ENCODE measurements at places on chromosomes 12 and 14.

DNA sequence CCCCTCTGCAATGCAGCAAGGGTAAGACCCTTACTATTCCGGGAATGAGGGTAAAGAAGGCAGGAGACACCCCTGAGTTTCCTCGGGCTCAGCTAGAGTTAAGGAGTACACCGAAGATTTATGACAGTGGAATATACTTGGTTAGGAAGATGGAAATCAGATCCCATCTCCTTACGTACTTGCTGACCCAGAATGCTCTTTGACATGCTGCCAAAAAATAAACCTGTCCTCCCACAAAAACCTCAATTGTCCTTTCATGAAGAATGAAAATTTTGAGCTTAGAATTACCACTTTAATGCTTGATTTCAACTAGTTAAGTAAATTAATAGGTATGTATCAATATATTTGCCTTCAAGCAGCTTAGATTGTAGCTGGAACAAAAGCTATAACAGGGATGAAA, 99.5 kb downstream of the PRIMA1 start:
- no peak for DNase-seq

GRCh38 chr12:6391013-6391412, 7.1 kb downstream of the LTBR start:
- DNase-seq, result no peak

DNA sequence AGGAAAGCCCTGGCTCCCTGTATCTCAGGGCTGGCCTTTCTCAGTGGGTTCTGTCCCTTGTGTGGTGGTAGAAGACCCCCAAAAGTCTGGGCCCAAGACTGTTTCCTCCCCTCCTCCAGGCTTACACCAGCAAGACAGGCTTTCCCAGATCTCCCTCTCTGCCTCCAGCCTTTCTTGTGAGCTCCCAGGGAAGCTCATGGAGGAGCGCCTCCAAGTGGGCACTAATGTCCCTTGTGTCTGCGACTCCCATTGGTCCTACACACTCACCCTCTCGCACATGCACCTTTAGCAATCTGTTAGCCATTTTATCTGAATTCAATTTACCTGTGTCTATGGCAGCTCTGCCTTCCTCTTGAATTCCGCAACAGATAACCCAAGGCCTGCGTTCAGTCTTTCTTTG, 251.1 kb upstream of the CAND1 start:
- DNase-seq, result no peak

- no peak for DNase-seq
Observed at GRCh38 chr12:75007133-75007532, 202.5 kb downstream of the KCNC2 start.

GRCh38 chr12:39617887-39618286, 1.7 kb downstream of the ABCD2 start:
- DNase-seq, result no peak

DNA sequence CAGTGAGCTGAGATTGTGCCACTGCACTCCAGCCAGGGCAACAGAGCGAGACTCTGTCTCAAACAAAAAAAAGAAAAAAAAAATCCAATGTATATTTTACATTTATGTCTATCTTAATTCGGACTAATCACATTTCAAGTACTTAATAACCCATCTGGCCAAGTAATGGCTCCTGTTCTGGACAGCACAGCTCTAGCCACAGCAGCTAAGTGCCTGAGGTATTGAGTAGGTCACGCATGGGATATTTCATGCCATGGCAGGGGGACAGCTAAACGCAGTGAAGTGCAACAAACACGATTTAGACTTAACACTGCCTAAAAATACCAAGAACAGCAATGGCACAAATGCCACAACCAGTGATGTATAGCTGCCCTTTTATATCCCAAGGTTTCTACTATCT, 8.0 kb downstream of the BAZ1A start:
- DNase-seq, result no peak

- DNase-seq, result no peak
Observed at GRCh38 chr12:46723629-46724419, 102.0 kb downstream of the SLC38A4 start.

- DNase-seq, result no peak
Observed at GRCh38 chr12:121811434-121812319, 7.9 kb downstream of the SETD1B start.

DNA sequence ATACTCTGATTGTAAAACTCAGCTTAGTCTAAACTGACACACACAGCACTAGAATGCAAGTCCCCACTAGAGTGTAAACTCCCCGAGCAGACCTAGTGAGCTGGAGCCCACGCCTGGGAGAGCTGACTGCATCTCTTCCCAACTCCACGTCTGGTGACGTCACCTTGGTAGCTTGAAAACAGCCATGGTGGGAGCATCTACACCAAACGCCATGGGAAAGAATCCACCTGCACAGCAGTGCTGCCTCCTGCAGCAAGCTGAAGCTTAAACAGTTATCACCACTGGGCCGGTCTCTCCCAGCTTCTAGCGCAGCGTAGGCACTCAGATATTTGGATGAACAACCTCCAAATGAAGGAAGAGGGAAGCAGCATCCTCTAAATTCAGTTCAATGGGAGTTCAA, 4.3 kb upstream of the PAPLN start:
- no peak for DNase-seq

GRCh38 chr14:32382704-32383103, 53.6 kb downstream of the AKAP6 start:
- DNase-seq, result no peak

DNA sequence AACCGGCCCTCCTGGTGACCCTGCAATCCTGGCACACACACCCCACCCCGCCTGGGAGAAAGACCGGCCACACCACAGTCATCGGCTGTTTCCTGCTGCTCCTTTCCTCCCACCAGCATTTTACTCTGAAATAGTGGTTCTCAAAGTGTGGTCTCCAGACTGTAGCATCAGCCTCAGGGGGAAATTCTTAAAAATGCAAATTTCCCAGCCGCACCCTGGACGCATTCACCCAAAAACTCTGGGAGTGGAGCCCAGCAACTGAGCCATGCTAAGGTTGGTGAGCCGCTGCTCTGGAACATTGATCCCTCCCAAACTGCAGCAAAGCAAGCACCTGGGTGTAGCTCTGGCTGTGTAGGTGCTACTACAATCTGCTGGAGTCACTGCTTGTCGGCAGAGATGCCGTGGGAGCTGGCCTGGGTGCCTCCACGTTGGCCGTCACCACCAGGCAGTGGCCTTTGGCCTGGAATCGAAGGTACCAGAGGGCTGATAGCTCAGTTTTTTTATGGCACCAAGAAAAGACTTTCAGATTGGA, 38.4 kb upstream of the BCL2L14 start:
- no peak for DNase-seq

DNA sequence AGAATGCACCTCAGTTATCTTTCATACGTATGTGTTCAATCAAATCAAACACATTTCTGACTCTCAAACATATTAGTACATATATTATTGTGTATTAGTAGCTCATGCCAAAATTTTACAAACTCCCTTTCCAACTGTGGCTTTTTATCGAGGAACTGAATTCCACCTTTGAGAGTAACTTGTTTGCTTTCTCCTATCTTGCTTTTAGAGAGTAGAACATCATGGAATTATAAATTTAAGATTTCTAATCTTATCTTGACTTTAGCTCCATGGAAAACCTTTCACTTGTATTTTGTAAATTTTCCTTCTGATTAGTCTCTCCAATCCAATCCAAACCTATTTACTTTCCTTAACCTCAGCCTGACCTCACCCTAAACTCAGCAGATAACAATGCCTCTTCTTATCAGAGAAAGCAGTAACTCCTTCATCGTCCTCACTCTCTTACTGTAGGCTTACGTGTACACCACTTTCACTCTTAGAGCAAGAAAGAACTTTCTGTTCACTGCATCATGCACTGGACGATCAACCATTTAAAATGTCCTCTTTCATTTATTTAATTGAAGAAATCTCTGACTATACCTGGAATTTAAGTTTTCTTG, 164.5 kb downstream of the TMTC3 start:
- DNase-seq, result no peak

DNA sequence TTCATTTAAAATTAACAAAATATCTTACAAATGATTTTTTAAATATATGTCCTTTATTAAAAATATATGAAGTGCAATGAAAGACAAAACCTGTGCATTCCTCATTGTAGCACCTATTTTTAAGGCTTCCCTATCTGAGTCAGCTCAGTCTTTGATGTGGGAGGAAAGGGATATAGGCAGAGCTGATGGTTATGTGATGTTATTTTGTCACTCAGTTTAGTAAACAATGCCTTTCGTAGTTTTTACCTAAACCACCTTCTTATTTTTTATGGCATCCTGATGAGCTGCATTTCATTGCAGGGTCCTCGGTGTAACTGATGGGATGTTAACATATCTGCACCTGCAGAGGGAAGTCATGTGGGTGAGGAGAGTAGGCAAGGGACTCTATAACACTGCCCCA, 58.9 kb upstream of the FRMD6 start:
- no peak for DNase-seq

GRCh38 chr14:70662080-70662479, 20.4 kb downstream of the TTC9 start:
- no peak for DNase-seq
